Amygdala (tissue), 56 donors: ENCODE measurements at places on chromosomes 11 and 22.

DNA sequence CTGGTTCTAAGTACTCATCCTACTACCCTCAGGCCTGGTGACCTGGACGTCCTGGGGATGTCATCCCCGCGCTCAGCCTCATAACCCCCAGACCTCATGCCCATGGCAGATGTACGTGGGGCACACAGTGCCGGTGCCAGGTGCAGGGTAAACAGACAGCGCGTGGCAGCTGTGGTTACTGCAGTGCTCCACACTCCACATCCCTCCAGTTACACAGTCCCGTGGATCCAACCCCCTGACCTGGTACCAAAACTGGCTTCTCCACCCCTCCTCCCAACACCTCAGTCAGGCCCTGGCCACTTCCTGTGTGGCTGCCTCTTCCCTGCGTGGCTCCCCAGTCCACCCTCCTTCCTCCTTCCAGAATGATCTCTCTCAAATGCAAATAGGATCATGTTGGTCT is 95.2 kb downstream of the DSCAML1 start:
- no peak for DNase-seq

DNA sequence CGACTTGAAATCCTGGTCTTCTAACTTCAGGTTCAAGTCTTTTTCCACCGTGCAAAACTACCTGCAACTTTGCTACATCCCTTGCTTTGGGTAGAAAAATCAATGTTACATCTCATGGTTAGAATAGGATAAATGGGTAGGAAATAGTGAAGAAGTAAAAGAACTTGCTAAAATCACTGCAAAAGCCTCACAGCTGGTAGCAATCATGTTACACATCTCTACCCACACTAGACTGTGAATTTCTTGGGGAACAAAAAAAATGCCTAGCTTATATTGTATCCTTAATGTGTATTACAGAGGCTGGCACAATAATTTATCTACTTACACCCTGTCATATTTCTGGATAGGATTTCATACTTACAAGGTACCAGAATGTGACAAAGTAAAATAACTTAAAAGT is 133.8 kb downstream of the FAM181B start:
- DNase-seq = no peak

GRCh38 chr22:42926104-42926503 is 69.0 kb upstream of the ARFGAP3 start:
- no peak for DNase-seq

GRCh38 chr11:110098645-110099044 is 5.5 kb downstream of the ZC3H12C start:
- DNase-seq = no peak

DNA sequence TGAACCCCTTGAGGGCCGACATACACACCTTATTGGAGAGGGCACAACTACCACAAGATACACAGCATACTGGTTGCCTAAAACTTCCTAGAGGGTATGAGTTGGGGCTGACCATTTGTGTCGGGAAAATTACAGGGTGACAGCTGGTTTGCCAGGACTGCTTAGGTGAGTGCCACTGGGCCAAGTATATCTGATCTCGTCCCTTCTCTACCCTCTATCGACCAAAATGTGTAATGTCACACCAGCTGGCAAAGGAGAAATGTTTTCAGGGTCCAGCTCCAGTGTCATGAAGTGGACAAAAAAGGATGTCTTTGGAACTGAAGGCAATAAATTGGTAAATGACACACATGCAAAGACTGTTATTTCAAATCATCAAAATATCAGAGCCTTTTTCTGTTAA is 126.1 kb downstream of the PGR start:
- no peak for DNase-seq

- DNase-seq = no peak
Observed at GRCh38 chr11:124950601-124951330, 3.2 kb upstream of the CCDC15 start.

GRCh38 chr11:68089679-68090078 is 31.5 kb downstream of the CHKA start:
- DNase-seq = no peak

GRCh38 chr22:47057916-47058585 is 295.6 kb downstream of the TBC1D22A start:
- DNase-seq = no peak

GRCh38 chr11:111166598-111166997 is 78.9 kb upstream of the POU2AF2 start:
- DNase-seq = no peak

DNA sequence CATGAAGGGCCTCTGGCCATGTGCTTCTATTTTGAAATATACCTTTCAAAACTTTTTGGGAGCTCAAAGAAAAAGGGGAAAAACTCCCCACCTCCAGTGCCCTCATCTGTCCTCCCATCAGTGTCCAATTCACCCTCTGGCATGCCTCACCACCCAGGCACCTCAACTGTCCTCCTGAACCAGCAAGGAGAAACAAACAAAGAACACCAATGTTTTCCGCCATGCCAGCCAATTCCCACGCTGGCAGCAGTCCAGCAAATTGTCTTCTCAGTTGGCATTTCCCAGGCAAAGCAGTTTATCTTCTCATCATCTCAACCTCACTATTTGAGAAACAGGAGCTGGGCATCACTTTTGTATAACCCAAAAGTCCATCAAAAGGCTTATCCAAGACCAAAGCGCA is 496.9 kb downstream of the SOX6 start:
- no peak for DNase-seq

DNA sequence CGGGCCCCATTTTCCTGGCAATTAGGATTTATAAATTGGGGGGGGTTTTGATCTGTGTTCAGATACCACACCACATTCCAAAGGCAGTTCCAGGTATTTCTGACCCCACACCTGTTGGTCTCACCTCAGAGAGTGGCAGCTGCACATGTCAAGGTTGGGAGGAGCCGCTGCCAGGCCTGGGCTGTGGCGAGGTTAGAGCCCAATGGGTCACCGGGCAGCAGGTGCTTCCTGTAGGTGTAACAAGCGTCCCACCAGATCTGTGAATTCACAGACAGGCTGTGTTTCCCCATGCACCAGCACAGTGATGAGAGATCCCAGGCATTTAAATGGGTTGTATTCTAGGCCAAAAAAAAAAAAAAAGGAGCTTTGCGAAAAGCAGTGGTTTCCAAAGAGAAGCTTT is 58.6 kb downstream of the CABIN1 start:
- DNase-seq = no peak

DNA sequence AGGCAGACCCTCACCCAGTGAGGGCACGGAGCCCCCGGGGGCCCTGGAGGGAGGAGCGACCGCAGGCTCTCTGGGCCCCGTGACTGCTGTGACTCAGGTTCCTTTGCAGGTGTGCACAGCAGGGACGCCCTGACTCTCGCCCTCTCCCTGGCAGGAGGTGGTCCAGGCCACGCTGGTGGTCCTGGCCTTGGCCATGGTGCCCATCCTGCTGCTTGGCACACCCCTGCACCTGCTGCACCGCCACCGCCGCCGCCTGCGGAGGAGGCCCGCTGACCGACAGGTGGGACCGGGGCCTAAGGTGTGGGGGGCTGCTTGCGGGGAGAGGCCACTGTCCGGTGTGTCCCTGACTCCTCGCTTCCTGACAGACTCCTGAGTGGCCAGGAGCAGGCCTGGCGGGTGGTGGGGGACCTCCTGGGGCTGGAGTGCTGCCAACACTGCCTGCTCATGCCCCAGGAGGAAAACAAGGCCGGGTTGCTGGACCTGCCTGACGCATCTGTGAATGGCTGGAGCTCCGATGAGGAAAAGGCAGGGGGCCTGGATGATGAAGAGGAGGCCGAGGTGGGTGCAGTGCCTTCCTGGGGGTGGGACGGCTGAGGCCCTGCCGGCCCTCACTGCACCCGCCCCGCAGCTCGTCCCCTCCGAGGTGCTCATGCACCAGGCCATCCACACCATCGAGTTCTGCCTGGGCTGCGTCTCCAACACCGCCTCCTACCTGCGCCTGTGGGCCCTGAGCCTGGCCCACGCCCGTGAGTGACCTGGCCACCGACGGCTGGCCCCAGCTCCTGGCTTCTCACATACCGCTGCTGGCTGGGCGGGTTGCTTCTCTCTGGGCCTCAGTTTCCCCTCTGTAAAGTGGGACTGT is 10.9 kb downstream of the TCIRG1 start:
- no peak for DNase-seq

DNA sequence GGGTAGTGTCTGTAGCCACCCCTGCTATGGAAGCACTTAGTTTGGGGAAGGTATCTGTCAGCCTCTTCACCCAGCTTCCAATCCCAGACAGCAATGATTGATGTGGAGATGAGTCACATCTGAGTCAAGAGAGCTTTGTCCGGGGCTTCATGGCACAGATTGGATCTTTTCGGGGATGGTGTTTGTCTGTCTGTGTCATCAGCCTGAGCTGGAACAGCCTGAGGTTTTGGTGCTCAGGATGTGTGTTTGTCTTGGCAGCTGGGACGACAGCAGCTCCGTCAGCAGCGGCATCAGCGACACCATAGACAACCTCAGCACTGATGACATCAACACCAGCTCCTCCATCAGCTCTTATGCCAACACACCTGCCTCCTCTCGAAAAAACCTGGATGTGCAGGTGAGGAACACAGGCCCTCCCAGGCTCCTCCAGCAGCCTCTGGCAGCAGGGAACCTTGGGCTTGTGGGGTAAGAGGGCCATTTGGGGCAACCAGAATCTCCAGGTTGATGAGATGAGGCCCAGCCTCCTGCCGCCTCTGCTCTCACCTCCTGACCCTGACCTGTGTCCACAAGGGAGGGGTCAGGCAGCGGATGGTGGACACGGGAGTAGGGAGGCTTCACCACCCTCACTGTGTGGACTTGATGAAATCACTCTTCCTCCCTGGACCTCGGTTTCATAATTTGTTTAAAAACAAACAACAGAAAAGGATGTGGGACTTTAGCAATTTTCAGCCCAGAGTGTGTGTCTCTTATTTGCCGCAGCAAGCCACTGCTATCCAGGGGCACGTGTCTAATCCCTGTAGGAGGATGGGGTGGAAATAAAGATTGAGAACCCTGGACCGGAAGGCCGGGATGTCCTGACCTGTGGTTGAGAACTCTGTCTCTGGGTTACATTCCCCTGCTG is 124.3 kb downstream of the DBX1 start:
- DNase-seq = no peak

DNA sequence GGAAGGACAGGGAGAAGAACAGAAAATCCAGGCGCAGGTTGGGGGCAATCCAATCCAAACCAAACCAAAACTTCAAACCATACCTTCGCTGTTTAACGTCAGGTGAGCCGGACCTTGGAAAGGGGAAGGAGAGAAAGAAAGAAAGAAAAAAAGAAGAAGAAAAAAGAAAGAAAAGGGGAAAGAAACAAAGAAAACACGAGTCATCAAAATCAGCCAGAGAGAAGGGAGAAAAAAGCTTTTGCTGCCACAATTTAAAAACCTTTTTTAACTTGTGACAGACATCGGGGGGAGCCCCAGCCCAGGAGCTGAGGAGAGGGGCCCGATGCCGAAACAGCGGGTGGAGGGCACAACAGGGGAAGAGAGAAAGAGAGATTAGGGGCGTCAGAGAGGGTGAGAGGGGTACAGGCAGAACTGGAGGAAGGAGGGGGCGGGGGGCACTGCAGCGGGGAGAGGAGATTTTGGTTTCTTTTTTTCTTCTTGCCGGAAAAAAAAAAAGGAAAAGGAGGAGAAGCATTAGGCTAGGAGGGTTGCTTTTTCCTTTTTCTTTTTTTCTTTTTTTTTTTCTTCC is 30.1 kb downstream of the NRXN2 start:
- DNase-seq = no peak

- DNase-seq = no peak
Observed at GRCh38 chr11:130042093-130042591, 27.6 kb upstream of the APLP2 start.
